ENCODE measurements at places on chromosomes 1 and 21.

GRCh38 chr1:211309617-211310016, 17.0 kb upstream of the TRAF5 start:
- no peak for DNase-seq

DNA sequence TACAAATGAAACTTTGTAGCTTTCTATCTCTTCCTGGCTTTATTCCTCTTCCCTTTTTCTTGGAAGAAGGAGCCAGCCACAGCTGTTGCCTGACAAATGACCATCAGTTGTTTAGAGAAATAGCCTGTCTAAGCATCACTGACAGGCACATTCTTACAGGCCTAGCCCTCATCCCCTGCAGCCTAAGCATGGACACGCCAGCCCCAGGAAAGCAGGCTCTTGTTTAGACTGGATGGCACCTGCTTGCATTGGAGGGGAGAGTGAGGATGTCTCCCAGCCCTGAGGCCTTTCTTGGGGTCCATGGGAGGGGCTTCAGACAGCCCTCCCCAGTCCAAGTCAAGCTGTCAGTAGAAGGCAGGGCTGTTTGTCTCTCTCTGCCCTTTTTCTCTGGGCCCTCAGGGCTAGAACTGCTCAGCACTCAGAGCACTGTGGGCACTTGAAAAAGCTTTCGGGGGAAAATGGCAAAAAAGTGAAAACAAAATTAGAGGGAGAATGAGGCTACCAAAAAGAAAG, 282.5 kb upstream of the PLXNA2 start:
- no peak for DNase-seq

- no peak for DNase-seq
These were observed 124.6 kb downstream of the NRDC start for GRCh38 chr1:51753969-51754368.

- DNase-seq, result no peak
These were observed 91.7 kb downstream of the ATG4C start for GRCh38 chr1:62875676-62876075.

GRCh38 chr1:92481971-92482664, 4.6 kb downstream of the GFI1 start:
- DNase-seq, result no peak

GRCh38 chr1:206736878-206737728, 33.5 kb upstream of the IL19 start:
- DNase-seq, result no peak

DNA sequence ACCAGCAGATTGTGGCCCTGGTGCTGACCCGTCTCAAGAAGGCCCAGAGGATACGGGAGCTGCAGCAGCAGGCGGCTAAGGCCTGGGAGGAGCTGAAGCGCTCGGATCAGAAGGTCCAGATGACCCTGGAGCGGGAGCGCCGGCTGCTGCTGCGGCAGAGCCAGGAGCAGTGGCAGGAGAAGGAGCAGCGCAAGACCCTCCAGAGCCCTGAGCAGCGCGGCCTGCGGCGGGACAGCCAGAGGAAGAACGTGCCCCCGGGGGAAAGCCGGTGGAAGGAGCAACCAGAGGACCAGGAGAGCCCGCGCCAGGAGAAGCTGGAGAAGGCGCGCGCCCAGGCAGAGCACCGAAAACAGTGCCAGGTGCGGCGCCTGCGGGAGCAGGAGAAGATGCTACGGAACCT, 1.0 kb downstream of the CCDC185 start:
- no peak for DNase-seq

GRCh38 chr1:243842161-243842560, 7.9 kb downstream of the AKT3 start:
- no peak for DNase-seq

DNA sequence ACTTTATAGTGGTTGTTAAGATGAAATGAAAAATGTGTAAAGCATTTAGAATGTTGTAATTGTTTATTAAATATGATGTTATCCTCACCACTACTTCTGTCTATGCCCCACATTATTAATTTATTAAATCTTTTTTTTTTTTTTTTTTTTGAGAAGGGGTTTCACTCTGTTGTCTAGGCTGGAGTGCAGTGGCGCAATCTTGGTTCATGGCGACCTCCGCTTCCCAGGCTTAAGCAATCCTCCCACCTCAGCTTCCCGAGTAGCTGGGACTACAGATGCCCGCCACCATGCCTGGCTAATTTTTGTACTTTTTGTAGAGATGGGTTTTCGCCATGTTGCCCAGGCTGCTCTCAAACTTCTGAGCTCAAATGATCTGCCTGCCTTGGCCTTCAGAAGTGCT, 7.5 kb downstream of the KCNA10 start:
- peak; percentile 24 for DNase-seq

DNA sequence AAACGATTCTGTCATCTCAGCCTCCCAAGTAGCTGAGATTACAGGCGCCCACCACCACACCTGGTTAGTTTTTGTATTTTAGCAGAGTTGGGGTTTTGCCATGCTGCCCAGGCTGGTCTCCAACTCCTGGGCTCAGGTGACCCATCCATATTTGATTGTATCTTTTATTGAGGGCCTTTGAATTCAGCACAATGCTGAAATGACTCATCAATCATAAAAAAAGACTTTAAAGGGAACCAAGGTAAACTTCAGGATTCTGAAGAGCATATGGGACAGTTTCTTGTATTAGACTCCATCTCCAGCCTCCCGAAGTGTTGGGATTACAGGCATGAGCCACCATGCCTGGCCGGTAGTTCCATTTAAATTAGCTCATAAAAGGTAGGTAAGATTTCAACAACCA, 232.2 kb downstream of the SETD4 start:
- DNase-seq, result no peak

DNA sequence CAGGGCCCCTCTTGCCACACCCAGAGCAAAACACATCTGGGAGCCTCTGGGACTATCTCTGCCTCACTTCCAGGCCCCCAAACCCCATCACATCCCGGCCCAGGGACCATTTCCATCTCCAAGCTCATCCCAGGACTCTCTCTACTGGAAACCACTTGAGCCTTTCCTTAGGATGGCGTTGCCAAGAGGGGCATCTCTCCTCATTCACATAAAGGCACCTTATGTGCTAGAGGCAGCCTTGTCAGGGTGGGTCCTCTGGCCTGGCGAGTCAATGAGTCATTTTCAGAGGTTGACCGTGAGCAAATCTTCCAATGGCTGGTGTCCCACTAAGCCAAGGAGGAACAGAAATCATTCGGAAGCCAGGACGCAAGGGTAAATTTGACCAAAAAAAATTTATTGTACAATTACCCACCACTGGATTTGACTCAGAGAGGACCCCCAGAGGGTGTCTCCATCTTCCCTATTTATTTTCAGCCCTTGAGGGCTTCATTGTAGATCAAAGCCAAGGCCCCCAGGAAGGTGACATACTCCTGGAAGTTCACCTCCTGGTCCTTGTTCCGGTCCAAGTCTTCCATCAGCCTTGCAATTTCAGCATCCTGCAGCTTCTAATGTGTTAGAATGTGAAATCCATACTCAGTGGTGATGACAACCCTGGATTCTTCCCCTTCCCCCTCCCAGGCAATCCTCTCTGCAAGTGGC, 1.4 kb downstream of the S100A6 start:
- no peak for DNase-seq

DNA sequence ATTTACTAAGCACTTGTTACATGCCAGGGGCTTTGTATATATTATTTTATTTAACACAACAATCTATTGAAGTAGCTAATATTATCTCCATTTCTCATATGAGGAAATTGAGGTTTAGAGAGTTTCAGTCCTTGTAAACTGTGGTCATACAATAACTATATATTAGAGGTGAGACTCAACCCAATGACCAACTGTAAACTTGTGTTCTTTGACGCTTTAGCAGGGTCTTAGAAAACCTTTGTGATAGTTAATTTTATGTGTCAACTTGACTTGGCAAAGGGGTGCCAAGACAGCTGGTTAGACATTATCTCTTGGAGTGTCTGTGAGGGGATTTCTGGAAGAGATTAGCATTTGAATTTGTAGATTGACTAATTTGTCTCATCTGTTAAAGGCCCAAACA, 252.4 kb upstream of the B3GALT2 start:
- DNase-seq, result no peak

GRCh38 chr1:227893949-227894721, 53.6 kb downstream of the WNT9A start:
- DNase-seq, result no peak

DNA sequence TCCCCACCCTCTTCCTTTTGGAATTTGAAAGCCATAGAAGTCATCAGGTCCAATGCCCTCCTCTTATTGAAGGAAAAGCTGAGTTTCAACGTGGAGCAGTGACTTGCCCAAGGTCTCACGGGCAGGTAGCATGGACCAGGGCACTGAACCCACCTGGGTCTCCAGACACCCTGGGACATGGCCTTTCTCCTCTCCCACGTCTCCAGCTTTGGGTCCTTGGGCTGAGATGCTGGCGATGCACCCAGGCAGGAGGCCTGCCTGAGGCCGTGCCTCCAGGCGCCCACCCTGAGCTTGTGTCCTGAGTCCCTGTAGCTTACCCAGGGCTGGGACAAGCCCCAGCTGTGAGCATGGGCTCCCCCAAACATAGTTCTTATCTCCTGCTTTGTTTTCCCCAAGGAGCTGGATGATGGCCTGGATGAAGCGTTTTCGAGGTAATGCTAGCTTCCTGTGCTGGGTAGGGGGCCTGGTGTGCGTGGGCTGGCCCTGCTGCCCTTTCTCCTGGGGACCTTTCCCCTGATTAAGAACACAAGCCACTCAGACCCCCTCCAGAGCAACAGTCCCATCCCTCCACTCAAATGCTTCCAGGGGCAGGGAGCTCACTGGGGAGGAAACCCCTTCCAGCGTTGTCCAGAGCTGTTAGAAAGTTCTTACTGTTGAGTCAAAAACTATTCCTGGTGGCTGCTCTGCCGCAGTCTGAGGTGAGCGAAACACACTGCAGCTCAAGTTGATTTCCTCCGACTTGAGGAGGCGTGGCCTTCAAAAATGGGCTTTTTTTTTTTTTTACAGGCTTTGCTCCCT, 21.6 kb downstream of the LDLRAP1 start:
- no peak for DNase-seq
